HFFc6 (cell line): ENCODE measurements at places on chromosomes 7 and 10. TPM values are rescaled to one million over a fixed set of nuclear protein-coding genes. Genes with fewer than 3 reads are reported as not detected.

DNA sequence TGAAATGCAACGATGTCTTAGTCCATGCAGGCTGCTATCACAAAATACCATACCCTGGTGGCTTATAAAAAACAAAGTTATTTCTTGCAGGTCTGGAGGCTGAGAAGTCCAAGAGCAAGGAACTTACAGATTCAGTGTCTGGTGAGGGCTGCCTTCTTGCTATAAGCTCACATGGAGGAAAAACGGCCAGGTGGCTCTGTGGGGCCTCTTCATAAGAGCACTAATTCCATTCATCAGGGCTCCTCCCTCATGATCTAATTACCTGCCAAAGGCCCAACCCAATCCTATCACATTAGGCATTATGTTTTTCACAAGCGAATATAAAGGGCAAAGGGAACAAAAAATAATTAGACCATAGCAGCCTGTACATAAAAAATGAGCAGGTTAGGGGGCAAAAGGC, 35.4 kb downstream of the PAPSS2 start:
- DNase-seq: no peak

GRCh38 chr10:43036481-43037428, 40.1 kb upstream of the RET start:
- DNase-seq: no peak

The HERC4 gene
- total RNA-seq: 217 to 283 TPM (median 225 TPM) in 3 replicates

The SLC26A5 gene
- not detected in 3 replicates for total RNA-seq

The TAS2R5 gene
- 0.24 to 0.53 TPM in 2 of 3 replicates, not detected in the other for total RNA-seq
